ENCODE measurements at places on chromosomes 16 and 17.

DNA sequence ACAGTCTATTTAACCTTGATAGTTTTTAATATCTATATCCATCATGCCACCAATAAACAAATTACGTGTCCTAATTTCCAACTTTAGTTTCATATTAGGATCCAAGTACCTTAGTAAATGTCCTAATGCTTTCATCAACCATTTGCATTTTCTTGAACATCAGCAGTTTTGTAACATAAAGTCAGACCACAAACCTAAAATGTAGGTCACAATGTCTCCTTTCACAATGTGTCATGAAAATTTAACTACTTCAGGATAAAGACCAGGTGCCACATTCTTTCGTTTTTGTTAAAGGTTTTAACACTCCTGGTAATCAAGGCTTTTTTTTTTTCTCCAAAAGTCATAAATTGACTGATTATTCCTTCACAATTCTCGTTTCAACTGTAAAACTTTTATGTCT is 310.7 kb upstream of the PMFBP1 start:
- no peak for DNase-seq

DNA sequence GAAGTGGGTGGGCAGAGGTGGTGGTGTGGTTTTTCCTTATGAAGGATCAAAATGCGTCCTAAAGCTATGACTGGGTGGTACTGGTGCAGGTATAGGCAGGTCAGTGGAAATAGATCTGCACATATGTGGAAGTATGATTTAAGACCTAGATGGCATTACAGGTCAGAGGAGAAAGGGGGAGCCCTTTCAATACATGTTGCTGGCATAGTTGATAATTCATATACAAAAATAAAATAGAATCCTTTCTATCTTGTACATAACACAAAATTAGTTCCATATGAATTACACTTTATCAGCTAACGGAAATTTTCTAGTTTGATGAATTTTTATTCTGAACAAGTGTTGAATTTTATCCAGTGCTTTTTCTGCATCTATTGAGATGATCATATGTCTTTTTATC is 20.8 kb upstream of the PIK3R5 start:
- DNase-seq: no peak

DNA sequence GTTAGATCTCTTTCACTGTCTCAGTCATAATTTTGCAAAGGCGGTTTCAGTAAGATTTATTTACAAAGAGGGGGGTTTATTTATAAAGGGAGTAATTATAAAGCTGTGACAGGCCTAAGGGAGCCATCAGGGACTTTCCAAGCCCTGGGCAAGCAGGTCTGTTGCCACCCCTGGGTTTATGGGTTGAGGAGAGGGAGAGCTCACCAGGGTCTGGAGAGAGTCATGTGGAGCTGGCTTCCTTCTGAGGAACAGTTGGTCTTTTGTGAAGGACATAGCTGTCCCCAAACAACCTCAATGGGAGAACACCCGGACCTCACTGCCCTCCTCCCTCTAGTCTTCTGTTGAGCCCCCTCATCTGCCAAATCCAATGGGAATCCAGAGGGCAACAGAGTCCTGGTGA is 9.8 kb downstream of the ITGAM start:
- DNase-seq: no peak

GRCh38 chr17:4998732-4999429 is 1.1 kb downstream of the KIF1C start:
- DNase-seq: no peak

DNA sequence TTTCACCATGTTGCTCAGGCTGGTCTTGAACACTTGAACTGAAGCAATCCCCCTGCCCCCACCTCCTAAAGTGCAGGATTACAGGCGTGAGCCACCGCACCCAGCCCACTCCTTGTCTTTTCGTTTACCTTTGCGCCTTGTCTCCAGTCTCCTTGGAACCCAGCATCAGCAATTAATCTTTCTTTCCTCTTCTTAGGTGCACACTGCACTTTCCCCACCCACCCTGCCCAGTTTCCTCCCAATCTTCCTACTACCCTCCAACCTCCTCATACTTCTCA is 1.5 kb upstream of the CLDN7 start:
- no peak for DNase-seq

GRCh38 chr17:350706-351448 is 1.7 kb downstream of the RPH3AL start:
- no peak for DNase-seq

- DNase-seq: no peak
Observed at GRCh38 chr16:3879258-3879886, 1.1 kb downstream of the CREBBP start.

- DNase-seq: peak; percentile 7
Observed at GRCh38 chr17:81285179-81285878, 9.8 kb downstream of the SLC38A10 start.

- DNase-seq: no peak
Observed at GRCh38 chr17:14864127-14864526, 401.0 kb downstream of the PMP22 start.

DNA sequence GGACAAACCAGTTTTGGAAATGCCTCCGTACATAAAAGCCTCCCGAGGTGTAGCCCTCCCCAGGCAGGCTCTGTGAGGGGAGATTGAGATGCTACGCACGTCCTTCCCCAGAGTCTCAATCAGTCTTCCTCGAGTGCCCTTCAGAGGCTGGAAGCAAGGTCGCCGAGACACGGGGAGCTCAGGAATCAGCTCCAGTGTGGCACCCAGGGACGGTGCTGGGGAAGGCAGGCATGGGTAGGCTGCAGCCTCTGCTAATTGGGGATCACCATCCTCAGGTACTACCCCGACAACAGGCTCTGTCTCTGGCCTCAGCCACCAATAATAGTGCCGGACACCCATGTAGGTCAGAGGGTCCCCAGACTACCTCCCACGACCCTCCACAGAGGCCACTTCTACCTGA is 28.1 kb upstream of the GSG1L start:
- DNase-seq: no peak

GRCh38 chr17:7404737-7405349 is 946 bp upstream of the TMEM256 start:
- DNase-seq: peak; percentile 71

- DNase-seq: no peak
Observed at GRCh38 chr17:59558039-59558438, 7.4 kb upstream of the DHX40 start.

DNA sequence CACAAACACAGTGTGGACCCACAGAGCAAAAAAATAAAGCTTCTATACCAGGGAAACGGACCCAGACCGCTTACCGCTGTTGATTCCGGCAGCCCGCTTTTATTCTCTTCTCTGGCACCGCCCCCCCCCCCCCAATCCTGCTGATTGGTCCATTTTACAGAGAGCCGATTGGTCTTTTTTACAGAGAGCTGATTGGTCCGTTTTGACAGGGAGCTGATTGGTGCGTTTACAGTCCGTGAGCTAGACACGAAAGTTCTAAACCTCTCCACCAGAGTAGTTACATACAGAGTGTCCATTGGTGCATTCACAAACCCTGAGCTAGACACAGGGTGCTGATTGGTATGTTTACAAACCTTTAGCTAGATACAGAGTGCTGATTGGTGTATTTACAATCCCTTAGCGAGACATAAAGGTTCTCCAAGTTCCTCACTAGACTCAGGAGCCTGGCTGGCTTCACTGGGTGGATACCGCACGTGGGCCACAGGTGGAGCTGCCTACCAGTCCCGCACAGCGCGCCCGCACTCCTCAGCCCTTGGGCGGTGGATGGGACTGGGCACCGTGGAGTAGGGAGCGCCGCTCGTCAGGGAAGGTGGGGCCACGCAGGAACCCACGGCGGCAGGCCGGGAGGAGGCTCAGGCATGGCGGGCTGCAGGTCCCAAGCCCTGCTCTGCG is 92.4 kb downstream of the HAPSTR1 start:
- DNase-seq: no peak

GRCh38 chr16:81463296-81463890 is 18.8 kb downstream of the CMIP start:
- DNase-seq: no peak

DNA sequence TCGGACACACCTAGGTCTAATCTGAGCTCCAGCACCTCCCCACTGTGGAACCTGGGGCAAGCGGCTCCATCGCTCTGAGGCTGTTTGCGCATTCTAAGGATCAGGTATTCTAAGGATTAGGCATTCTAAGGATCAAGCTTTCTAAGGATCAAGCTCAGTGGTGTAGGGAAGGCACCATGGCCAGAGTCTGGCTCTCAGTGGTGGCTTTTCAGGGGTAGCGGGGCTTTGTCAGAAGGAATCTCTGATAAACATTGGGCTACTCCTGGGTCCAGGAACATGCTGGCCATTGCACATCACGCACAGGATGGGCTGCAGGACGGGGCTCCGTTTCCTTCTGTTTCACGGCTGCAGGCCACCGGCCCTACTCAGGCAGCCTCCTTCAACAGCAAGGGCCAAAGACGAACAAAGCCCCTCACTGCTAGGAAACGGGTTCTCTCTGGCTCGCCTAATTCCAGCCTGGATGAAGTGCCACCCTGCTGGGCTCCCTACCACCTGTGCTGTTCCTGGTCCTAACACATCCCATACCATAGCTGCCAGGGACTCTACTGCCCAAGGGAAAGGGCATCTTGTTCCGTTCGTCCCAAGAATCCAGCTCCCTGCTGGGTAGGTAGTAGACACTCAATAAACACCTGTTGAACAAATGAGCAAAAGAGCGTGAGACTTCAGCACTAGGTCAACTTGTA is 5.5 kb downstream of the C1QTNF1 start:
- DNase-seq: no peak

DNA sequence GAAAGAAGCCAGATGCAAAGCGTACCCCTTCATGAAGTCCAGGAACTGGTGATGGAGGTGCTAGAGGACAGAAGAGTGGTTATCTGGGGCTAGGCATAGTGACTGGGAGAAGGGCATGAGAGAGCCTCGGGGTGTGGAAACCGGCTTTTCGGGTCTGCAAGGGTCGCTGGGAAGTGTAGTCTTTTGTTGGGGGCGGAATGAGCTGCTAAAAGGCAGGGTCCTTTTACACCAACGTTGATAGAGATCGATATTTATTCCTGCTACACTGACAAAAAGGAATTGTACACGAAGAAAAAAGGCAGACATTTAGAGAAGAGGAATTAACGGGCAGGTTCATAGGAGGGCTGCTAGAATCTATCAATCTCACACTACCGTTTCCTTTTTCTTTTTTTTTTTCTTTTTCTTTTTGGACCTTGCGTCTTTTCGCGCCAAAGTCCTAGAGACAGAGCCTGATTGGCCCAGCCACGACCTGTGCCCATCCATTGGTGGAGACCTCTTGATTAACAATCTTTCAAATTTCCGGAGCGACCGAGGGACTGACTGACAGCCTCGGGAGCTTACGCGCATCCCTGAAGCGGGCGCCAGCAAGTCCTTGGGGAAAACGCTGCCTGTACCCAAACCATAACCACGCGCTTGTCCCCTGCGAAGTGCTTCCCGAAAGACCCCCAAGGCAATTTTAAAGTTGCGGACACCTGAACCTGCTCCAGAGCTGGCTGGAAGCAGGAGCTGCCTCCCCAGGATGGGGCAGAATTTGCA is 27.7 kb upstream of the DHRS7B start:
- peak; percentile 41 for DNase-seq

- DNase-seq: no peak
Observed at GRCh38 chr17:17579691-17580090, 11.8 kb downstream of the PEMT start.

- DNase-seq: no peak
Observed at GRCh38 chr17:73003487-73003886, 89.0 kb downstream of the SLC39A11 start.

GRCh38 chr16:88442727-88443576 is 10.1 kb upstream of the ZFPM1 start:
- DNase-seq: peak; percentile 75

- no peak for DNase-seq
Observed at GRCh38 chr17:50169881-50170459, 4.2 kb downstream of the SGCA start.

DNA sequence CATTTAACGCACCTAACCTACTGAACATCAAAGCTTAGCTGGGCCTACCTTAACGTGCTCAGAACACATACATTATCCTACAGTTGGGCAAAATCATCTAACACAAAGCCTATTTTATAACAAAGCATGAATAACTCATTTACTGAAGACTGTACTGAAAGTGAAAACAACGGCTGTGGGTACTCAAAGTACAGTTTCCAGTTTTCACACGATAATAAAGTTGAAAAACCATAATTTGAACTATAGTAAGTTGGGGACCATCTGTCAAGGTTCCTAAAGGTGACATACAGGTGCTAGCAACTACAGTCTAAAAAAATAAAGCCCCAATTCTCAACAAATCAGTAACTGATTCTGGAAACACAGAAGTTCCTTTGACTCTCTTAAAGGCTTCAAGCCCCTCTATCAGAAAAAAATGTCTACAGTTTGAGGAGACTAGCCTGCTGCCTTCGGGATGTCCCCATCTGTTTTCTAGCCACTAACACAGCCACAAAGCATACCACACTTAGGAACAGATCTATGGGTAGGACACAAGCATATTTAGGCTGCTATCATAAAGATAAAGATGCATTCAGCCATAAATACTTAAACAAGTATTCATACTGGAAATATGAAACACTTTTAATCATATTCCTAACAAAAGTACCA is 71.3 kb downstream of the KANSL1 start:
- no peak for DNase-seq

DNA sequence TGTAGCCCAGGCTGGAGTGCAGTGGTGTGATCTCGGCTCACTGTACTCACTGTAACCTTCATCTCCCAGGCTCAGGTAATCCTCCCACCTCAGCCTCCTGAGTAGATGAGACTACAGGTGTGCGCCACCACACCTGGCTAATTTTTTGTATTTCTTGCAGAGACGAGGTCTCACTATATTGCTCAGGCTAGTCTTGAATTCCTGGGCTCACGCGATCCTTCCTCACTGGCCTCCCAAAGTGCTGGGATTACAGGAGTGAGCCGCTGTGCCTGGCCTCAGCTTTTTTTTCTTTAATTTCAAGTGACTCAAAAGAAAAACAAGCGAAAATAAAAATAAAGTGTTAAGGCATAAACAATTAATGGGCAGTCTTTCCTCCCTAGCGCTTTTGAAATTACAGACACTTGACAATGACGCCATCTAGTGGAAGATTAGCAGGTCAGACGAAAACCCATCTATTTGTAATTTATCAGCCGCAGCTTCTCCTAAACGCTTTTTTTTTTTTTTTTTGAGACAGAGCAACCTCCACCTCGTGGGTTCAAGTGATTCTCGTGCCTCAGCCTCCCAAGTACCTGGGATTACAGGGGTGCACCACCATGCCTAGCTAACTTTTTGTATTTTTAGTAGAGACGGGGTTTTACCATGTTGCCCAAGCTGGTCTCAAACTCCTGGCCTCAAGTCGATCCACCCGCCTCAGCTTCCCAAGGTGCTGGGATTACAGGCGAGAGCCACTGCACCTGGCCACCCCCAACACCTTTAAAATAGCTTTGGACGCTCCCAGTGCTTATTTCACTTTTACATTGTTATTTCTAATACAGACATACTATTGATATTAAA is 28.1 kb upstream of the PECAM1 start:
- DNase-seq: no peak

GRCh38 chr16:62280506-62280905 is 244.3 kb upstream of the CDH8 start:
- no peak for DNase-seq
